ENCODE measurements at places on chromosomes 2 and 18.

DNA sequence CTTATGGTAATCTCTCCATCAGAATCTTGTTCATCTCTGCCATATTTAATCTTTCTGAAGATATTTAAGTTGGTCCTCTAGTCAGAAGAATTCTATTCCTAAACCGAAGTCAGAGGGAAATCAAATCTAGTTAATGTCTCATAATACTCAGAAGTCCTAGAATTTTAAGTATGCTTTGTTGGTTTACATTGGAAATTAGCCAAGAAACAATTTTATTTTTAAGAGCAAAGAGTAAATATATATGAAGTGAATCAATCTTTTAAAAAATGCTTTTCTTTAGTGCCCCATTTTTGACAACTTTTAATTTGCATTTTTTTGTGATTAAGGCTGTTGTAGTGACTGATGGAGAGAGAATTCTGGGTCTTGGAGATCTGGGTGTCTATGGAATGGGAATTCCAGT lies 38.1 kb downstream of the ME2 start:
- DNase-seq: no peak

DNA sequence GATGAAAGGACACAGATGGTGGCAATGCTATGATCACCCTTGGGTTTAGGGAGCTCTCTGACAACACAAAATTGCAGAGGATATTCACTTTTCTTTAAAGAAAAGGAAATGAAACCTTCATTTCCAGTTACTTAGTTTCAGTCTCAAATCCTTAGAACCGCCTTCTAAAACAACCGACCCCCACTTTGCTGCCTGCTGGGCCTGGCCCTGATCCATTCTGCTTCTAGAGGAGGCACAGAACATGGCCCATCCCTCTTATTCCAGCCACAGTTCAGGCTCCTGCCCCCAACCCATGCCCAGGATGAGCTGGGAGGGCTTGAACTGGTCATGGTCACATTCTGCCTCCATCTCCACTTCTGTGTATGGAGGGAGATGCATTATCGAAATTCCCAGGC lies 311.6 kb downstream of the EN1 start:
- no peak for DNase-seq

- DNase-seq: no peak
These were observed 927.9 kb upstream of the ACVR2A start for GRCh38 chr2:146916914-146917313.

GRCh38 chr2:47035615-47036488 lies 119.3 kb downstream of the STPG4 start:
- no peak for DNase-seq

- DNase-seq: no peak
These were observed 13.1 kb downstream of the XIRP2 start for GRCh38 chr2:166901336-166901735.

GRCh38 chr18:10271481-10271880 lies 183.0 kb upstream of the APCDD1 start:
- no peak for DNase-seq

DNA sequence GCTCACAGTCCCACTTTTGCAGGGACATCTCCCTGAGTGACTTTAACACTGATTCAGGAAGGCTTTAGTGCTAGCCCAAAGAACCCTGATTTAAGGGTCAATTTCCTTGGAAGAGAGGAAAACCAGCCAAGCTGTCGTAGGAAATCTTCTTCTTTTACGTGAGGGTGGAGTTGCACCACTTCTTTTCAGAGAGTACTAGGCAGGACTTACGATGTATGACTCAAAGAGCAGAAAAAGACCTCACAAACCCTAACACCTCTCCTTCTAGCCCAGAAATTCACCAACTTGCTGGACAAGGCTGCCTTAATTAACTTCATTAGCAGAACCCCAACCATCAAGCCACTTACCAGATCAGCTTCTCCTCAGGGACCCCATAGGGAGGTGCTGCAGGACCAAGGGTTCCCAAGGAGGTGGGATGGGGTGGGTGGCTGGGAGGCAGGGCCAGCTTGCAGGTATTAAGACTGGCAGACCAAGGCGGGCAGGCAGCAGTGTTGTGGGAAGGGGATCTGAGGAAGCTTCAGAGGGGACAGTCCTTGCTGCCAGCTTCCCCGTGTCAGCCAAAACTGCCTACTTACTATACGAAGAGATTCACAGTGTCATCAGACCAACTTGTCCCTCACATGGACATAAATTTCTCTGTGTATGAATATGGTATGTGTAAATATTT lies 6.7 kb downstream of the SERPINB2 start:
- no peak for DNase-seq

GRCh38 chr2:70173520-70173919 lies 17.3 kb downstream of the C2orf42 start:
- no peak for DNase-seq

DNA sequence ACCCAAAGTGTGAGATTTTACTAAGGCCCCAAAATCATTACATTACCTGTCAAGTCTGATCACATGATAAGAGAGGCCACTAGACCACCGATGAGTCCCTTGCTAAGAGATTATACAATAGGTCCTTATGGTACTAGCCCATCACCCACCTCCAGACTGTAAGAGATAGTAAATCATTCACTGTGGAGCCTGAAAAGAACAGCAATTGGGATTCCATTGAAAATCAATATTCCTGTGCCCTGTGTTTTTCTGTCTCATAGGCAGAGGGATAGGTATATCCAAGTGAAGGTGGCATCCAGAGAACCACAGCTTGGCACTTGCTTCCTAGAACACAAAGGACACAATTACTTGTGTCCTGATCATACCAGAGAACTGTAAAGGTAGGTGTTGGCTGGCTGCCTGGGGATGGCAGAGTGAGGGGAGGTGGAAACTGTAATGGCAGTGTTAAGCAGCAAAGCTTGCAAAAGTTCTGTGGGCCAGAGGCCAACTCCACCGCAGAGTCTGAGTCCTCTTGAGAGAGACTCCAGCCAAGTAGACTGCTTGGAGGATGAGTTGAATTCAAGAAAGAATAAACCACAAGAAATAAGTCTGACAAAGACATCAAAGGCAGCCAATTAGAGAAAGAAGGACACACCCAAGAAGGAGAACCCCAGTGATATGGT lies 102.0 kb upstream of the PIEZO2 start:
- DNase-seq: no peak

DNA sequence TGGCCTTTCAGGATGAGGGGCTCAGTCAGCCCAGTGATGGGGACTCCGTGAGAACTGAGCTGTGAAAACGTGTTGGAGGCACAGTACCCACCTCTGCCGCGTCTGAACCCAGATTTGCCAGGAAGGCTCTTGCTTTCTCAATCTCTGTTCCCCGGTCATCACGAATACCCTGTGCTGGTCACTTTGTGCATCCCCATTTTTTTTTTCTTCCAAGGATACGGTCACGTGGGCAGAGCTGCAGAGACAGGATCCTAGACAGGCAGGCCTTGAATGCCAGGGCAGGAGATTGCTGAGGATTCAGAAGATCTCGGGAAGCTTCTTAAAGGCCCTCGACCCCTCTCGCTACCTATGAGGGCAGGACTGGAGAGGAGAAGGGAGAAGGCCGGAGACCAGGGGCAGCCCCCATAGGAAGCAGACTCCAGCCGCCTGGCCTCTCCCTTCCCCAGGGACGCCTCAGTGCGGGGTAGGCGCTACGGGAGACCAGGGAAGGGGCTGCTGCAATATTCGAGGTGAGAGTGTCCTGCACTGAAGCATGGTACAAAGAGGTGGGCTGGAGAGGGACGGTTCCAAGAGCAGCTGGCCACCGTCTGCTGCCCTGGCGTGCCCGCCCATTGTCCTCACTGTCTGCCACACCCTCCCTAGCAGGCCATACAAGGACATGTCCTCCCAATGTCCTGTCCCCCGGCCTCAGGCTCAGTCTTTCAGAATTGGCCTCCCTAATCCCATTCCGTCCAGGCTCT lies 29.0 kb upstream of the TAF1B start:
- no peak for DNase-seq

- DNase-seq: no peak
These were observed 304.0 kb downstream of the ARHGAP15 start for GRCh38 chr2:143433251-143433650.

GRCh38 chr2:221758076-221758475 lies 186.0 kb upstream of the EPHA4 start:
- no peak for DNase-seq

DNA sequence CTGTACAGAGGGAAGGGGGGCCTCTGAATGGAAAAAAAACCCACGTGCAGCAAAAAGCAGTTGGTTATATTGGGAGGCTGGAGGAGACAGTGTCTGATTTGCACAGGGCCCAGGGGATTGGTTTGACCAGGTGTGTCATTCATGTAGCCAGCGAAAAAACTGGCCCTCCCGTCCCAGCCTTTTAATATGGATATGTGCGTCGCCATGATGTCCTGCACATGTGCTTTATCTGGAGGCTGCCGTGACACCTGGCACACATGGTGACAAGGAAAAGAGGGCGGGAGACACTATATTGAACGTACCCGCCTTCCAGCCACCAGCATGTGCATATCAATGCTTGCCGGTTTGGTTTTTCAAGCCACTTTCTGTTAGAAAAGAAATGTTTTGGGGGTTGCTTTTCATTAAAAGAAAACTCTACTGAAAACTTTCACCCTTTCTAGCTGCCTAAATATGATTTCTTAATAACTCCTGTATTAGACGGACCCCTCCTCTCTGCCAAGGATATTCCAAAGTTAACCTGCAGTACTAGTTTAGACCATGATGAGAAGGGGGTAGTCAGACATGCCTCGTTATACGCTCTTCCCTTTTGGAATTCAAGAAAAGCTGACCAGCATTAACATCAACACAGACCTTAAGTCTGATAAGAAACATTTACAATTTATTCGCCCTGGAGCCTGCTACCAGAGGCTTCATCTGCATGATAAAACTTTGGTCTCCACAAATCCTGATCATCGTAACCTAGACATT lies 16.2 kb downstream of the SLC25A52 start:
- no peak for DNase-seq

- DNase-seq: no peak
These were observed 41.2 kb downstream of the SLC9A4 start for GRCh38 chr2:102514061-102514785.

DNA sequence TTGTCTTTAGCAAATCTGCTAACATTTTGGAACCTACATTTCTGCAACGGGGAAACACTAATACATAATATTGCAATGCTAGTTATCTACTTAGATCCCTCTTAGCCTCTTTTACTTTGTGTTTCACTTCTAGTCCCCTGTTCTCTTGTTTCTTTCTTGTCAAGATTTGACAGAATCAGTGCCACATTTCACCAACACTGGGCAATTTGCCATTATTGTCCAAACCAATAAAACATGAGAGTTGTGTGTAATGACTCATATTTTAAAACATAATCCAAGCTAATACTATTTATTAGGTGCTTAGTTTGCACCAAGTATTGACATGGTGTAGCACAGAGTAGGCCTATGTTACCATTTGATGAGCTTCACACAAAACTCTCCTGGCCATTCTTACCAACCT lies 33.7 kb upstream of the ACVR1C start:
- no peak for DNase-seq

GRCh38 chr2:80068038-80068731 lies 236.4 kb downstream of the LRRTM1 start:
- DNase-seq: no peak

- DNase-seq: no peak
These were observed 34.4 kb downstream of the CD28 start for GRCh38 chr2:203740871-203741281.

DNA sequence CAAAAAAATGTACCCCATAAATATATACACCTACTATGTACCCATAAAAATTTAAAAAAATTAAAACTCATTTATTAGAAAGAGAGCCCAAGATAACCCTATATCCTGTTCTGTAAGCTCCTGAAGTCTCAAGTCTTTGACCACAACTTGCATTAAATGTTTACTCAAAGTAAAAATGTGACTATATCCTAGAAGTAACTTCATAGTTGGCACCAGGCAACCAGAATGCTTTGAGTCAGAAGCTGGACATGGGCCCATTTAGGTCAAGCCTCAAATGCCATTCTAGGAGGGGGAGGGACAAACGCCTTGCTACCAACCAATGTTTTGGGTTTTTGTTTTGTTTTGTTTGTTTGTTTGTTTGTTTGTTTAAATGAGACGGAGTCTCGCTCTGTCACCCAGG lies 9.3 kb upstream of the TBC1D8 start:
- no peak for DNase-seq

GRCh38 chr2:43486603-43487002 lies 109.2 kb downstream of the THADA start:
- no peak for DNase-seq

DNA sequence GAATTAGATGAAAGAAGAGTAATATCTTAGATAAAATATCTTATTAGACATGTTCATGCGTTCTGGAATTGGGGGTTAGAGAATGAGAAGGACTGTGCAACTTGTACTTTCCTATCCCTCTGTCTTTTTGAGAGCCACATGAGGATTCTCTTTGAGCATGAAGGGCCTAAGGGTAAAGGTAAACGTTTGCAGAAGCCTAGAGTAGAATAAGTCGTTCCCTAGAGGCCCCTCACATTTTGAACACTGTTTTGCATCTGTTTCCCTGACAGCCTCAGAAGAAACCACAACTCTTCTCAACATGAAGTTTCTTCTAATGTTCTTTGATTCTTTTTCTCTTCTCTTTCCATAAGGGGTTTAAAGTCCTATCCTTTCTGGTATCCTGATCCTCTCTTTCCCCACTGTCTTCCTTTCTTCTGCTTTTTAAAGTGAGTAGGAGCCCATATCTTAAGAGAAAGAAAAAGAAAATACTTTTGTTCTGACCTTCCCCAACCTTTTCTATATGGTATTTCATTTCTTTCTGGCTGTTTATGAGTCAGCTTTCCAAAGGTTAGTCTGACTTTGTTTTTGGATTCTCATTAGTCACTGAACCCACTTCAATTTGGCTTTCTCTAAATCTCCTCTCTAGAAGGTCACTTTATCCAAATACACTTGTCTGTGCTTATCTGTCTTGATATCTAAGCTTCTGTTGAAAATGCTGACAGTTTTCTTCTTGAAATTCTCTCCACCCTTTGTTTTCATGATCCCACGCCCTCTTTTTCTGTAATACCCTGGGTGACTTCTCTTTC lies 34.8 kb downstream of the PPP1R1C start:
- no peak for DNase-seq

DNA sequence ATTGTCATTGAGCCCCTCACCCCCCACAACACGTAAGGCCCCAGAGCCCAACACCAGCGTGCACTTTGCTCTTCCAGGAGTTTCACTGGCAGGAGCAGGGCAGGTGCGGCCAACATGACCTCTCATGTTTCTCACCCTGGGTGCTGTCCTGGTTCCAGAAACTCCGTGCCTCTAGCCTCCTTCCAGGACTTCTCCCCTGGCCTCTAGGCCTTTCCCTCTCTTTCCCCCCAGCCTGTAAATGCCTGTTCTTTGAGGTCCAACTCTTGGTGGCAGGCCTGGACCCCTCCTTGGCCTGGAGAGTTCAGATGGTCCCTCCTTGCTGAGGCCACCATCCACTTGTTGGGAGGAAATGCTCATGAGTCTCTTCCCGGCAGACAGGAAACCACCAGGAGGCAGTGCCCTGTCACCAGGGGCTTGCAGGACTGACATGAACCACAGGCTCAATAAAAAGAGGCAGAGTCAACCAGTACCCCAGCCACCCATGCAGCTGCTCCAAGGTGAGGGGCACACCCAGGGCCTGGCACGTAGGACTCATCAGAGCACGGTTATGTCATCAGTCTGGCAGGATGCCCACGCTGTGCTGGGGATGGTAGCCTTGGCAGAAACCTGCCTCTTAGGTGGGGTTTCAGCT lies 1.5 kb downstream of the MALL start:
- no peak for DNase-seq

All from cortex of kidney (tissue), 1 donor.